NCI-H1436 (cell line): ENCODE measurements at places on chromosomes 11 and 22.

DNA sequence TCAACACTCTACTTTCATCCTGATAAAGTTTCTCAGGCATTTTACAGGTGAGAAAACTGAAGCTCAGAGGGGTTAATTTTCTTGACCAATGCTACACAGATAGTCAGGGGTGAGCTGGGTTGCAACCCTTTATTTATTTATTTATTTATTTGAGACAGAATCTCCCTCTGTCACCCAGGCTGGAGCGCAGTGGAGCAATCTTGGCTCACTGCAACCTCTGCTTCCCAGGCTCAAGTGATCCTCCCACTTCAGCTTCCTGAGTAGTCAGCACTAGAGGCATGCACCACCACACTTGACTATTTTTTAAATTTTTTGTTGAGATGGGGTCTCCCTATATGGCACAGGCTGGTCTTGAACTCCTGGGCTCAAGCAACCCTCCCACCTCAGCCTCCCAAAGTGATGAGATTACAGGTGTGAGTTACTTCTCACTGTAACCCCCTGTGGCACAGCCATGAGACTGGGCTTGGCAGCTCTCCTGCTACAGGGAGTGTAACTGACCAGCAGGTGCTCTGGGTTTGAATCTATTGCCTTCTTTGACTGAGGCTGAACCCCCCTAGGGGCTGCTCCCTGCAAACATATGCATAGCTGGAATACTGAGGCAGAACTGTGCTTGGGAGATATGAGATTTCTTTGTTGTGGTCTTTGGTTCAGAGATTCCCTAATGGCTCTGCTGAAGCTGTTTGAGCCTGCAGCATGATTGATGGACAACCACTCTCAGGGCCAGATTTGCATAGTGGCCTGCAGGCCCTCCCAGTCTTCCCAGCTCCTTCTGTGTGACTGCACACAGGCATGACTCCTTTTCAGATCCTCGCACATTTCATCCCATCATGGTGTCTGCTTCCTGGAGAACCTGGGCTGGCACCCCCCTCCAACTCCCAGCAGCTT, 6.1 kb downstream of the C11orf96 start:
- DNase-seq, result no peak

GRCh38 chr11:105609341-105609781, 512 bp upstream of the GRIA4 start:
- DNase-seq, result no peak

DNA sequence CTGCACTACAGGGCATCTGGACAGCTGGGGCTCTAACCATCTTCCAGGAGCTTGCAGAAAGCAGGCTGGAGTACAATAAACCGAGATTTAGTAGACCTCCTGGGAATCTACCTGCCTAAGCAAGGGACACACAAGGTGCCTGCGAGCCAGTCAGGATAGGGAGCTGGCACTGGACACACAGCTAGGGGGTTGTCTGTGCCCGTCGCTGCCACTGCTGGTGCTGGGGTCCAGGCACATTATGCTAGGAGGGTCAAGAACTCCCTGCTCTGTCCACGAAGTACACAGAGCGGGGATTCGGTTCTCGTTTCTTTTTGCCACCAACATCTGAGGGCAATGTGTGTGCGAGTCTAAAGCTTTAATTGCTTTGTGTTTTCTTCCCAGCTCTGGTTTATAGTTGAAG, 4.2 kb downstream of the RIC8A start:
- DNase-seq, result no peak

- no peak for DNase-seq
Observed at GRCh38 chr22:49783036-49783746, 44.5 kb downstream of the BRD1 start.

DNA sequence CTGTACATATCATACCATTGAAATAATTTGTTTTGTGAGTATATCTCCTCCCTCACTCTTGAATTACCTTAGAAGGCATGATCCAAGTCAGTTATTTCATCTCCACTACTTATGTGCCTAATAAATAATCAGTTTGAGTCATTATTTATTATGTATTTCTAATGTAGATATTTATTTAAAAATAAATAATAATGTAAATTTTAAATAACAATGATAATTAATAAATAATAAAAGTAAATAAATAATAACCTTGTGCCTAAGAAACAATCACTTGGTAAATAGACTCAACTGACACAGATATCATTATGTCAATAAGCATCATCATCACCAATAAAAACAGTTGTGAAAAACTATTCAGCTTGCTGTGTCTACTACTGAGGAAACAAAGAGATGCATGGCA, 213.8 kb downstream of the CNTN5 start:
- DNase-seq, result no peak

GRCh38 chr11:70191495-70192140, 11.5 kb upstream of the FADD start:
- no peak for DNase-seq

DNA sequence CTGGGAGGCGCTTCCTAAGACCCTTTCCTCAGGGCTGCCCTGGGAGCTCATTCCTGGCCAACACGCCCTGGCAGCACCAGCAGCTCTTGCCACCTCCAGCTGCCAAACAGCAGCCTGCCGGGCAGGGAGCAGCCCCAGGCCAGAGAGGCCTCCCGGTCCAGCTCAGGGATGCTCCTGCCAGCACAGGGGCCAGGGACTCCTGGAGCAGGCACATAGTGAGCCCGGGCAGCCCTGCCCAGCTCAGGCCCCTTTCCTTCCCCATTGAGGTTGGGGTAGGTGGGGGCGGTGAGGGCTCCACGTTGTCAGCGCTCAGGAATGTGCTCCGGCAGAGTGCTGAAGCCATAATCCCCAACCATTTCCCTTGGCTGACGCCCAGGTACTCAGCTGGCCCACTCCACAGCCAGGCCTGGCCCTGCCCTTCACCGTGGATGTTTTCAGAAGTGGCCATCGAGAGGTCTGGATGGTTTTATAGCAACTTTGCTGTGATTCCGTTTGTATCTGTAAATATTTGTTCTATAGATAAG, 7.6 kb downstream of the SLC39A13 start:
- no peak for DNase-seq

DNA sequence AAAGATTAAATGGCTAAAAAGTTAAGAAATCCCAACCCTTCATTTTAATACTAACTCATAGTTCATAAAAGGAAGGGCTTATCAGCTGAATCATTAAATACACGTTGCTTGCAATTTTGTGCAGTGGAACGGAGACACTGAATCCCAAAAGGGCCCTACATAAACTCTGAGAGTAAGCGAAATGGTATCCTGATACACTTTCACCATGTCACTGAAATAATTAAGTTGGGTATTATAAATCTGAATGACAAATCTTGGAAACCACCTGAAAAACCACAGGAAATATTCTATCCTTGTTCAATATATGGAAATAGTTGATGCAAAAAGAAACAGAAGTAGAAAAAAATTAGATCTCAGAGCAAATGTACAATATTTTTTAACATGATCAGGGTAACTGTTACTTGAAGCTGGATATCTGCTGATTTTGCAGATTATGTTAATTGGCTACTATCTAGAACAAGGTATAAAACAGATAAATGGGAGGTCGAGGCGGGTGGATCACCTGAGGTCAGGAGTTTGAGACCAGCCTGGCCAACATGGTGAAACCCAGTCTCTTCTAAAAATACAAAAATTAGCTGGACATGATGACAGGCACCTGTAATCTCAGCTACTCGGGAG, 55.1 kb downstream of the MAML2 start:
- DNase-seq, result no peak

DNA sequence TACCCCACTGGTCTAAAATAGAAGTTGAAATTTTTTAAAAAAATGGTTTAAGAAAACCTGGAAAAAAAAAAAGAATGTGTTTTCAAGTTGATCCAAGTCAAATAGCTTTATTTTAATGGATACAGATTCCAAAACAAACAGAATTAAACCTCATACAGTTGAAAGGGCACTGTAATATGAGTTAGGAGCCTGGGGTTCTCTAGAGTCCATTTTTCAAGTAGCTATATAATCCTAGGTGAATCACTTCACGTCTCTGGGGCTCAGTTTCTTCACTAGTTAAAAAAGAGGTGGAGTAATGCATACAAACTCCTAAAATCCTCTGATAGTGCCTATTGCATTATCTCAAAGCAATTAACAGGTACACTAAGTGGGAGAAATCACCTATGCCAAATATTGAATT, 132.9 kb downstream of the BBOX1 start:
- no peak for DNase-seq

DNA sequence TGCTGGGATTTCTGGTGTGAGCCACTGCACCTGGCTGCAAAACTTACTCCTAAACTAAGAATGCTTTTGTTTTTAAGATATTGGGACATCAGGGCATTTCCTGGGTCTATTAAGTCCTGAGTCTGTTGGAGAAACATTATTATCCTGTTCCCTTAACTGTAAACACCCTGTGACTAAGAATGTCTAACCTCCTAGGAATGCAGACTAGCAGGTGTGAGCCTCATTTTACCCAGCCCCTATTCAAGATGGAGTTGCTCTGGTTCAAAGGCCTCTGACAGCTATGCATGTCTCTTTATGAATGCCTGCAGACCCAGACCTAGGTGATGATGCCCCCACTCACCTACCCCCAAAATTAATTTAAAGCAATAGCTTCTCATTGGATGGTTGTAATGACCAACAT, 46.2 kb downstream of the DEPDC5 start:
- DNase-seq, result no peak

DNA sequence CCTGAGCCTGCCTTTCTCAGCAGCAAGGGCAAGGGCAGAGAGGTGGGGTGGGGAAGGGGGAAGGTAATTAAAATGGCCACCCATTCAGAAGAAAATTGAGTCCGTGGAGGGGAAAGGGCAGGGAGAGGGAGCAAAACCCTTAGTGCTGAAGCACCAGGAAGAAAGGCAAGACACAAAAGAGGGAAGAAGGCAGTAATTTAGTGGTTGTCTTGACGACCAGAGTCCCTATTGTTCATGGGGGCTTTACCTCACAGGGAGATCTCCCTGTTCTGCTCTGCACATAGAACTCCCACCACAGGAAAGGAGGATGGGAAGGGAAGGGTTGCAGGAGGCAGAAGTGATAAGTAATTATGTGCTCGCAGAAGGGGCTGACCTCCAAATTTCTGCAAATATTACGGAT, 23.4 kb downstream of the SNX19 start:
- DNase-seq, result no peak

GRCh38 chr22:49481659-49482399, 345.8 kb downstream of the BRD1 start:
- DNase-seq, result no peak

GRCh38 chr11:132205496-132205895, 835.1 kb downstream of the NTM start:
- DNase-seq, result no peak

GRCh38 chr22:43483669-43484068, 71.9 kb downstream of the MPPED1 start:
- DNase-seq, result no peak

DNA sequence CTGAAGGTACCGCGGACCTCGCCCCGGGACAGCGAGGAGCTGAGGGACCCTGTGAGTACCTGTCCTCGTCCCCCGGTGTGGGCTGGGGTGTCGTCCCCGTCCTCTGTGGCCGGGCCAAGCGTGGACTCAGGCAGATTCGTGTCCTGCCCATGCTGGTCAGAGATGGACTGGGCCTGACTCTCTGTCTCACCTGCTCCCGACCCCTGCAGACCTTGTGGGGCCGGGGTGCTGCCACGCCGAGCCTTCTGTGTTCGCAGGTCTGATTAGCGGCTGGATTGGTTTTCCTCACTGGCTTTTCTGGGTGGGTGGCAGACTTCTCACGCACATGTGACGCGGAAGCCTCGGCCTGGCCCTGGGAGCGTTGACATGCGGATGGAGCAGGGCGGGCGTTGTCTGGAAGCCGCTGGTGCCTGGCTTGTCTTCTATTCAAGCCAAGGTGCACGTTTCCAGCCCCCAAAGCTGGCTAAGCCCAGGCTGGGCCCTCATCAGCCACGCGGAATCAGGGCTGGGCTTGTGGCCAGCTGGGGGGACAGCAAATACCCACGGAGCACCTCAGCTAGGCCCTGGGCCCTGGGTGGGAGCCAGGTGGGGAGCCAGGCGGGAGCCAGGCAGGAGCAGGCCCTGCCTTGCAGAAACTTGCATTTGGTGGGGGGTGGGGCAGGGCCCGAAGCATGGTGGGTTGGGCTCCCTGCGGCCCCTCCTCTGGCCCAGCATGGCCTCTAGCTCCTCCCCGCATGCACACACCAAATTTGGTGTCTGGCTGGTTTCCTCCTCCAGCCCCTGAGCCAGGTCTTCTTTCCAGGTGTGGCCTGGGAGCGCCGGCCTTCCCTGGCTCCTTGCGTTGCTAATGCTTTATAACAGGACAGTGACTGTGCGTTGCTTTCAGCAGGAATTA, 7.0 kb downstream of the GRAMD4 start:
- DNase-seq, result no peak

GRCh38 chr11:121749691-121750090, 296.9 kb upstream of the SORL1-AS1 start:
- DNase-seq, result no peak

DNA sequence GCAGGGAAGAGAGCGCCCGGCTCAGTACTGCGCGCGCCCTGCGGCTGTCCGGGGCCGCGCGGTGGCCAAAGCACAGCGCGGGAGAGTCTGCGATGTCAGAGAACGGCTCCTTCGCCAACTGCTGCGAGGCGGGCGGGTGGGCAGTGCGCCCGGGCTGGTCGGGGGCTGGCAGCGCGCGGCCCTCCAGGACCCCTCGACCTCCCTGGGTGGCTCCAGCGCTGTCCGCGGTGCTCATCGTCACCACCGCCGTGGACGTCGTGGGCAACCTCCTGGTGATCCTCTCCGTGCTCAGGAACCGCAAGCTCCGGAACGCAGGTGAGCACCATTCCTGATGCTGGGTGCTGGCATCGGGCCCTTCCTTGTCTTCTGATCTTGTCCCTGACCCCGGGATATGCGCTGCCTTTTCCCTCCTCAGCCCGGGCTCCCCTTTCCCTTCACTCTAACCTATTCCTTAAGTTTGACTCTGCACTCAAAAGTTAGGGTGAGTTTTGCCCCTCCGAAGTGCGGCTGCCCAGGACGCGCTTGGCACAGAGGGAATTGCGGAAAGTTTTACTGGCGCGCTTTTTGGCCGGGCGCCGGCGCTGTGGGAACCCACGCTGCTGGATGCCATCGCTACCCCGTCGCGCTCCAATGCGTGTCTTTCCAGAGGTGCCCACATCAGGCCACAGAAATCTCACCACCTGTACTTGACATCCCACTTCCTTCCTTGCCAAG, at the start of gene MTNR1B:
TSS of gene MTNR1B (plus strand) at position 18 of the 714 bp plus-strand sequence. CDS start at position 93, 75 bp downstream.
- no peak for DNase-seq

- DNase-seq, result no peak
Observed at GRCh38 chr22:49522582-49523373, 304.9 kb downstream of the BRD1 start.
